ENCODE measurements at places on chromosomes 7 and 10.

DNA sequence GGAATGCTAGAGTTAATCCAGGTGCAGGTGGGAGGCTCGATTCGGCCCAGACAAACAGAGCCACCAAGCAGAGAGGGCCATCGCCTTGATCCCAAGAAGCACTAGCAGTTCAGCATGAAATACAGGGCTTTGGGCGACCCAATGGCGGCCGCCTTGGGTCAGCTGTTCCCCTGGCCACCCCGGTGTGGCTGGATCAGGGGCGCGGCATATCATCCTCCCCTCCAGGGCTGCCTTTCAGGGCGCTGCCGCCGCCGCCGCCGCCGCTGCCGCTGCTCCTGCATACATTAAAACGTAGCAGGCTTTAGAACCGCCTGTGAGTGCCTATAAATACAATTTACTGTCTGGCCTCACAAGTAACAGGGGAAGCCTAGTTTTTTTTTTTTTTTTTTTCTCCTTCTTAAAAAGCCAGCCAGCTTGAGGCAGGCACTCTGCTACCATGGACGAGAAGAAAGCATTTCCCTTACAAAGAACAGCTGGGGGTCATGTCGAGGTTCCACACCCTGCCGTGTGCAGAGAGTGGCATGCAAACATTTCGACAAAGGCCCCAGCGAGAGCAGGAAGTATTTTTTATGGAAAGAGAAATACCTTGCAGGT is 57.7 kb upstream of the EFCAB10 start:
- DNase-seq, result no peak

DNA sequence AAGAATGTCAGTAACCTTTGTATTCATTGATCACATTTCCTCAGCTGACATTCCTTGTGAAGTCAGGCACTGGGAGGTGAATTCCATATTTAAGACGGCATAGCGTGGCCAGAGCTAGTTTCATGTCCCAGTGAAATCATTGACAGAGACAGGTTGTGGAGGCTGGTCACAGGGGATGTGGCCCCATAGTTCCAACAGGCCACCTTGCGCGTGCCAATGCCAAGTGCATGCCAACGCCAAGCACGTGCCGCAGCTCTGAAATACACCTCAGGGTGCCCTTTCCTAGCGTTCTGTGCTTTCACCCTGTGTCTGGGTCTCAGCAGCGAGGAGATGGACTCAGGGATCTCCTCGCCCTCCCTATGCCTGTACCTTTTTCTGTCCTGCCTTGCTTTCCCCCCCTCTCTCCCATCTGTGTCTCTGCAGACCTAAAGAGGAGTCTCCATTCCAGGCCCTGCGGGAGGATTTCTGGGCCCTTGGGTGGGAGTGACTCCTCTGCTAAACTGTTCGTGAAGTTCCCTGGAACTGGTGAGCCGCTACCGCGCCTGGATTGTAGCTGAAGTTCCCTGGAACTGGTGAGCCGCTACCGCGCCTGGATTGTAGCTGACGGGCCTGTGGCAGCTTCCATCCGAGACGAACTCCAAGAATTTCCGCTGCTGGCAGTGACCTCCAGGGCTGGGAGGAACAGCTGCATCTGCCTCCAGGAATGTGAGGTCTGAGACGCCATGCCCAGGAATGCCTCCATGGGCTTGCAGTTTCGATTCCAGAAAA is 19.7 kb downstream of the AQP1 start:
- DNase-seq, result no peak

GRCh38 chr7:108417926-108418325 is 38.3 kb downstream of the NRCAM start:
- no peak for DNase-seq

DNA sequence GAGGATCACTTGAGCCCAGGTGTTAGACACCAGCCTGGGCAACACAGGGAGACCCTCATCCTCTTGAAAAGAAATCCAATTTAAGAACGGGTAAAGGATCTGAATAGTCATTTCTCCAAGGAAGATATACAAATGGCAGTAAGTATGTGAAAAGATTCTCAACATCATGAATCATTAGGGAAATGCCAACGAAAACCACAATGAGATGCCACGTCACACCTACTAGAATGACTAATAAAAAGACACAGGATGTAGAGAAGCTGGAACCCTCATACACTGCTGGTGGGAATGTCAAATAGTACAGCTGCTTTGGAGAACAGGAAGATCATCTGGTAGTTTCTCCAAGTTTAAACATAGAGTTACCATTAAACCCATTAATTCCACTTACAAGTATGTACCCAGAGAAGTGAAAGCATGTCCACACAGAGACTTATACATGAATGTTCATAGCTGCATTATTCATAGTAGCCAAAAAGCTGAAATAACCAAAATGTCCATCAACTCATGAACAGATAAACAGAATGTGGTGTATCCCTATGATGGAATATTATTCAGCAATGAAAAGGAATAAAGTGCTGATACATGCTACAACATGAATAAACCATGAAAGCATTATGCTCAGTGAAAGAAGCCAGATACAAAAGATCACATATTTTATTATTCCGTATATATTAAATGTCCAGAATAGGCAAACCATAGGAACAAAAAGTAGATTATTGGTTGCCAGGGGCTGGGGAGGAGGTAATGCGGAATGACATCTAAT is 13.1 kb upstream of the ZMIZ2 start:
- DNase-seq, result no peak

GRCh38 chr10:74593470-74593869 is 232.9 kb upstream of the KAT6B start:
- DNase-seq, result no peak

DNA sequence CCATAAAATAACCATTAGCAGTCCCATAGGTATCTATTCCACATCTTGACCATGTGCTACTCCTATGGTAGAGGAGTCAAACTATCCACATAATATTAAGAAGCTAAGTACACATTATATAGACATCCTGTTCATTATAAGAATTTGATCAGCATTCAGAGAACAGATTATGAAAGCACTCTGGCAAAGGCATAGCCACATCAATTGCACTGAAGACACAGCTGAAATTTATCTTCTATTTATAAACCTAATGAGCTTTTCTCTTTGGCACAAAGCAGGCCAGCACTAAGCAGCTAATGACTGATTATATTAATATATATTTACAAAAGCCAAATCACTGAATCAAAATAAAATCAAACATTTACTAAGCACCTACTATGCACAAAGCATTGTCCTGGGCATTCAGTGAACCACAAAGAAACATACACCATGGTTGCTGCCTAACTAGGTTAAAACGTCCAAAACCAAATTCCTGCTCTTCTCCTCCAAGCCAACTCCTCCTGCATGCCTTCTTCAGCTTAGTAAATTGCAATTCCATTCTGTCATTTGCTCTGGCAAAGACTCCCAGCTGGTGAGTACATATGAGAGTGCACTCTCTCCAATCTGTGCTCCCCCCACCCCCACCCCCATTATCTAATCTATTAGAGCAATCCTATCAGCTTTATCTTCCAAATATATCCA is 122.6 kb upstream of the ASAH2 start:
- no peak for DNase-seq

DNA sequence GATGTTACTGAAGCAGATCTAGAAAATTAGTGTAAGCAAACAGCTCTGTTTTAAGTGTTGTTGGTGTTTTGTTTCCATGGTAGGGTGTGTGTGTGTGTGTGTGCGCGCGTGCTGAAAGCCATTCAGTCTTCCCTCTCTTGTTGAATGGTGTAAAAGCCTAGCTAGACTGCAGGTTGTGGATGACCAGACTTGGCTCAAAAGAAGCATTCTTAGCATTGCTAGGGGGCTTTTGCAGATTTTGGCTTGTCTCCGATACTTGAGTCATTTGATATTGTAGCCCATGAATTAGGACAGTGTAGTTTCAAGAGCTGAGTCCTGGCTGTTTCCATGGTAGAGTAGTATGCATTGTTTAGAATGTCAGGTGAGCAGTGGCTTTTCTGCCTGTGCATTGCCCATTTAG is 99.1 kb downstream of the SND1 start:
- no peak for DNase-seq

DNA sequence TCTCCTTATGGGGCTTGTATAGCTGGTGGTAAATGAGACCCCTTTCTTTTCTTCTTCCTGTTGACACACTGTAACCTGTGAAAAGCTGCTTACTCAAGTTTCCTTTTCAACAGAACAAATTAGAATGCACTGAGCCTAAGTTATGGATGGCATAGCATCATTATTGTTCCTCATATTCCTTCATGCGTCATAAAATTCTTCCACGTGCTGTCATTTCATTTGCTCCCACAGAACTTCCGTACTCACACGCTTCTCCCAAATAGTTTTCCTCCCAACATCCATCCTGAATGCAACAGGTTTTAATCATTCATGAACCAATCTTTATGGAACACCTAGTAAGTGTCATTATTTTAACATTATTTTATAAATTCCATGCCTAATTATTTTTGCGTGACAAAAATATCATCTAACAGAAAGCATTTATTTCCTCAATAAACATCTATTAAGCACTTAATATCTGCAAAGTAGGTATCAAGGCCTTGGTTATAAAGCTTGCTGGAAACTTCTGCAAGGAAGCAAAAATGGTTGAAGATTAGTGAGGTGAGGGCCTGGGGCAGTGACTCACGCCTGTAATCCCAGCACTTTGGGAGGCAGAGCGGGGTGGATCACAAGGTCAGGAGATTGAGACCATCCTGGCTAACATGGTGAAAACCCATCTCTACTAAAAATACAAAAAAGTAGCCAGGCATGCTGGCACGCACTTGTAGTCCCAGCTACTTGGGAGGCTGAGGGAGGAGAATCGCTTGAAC is 18.9 kb upstream of the SEPTIN7 start:
- DNase-seq, result no peak

DNA sequence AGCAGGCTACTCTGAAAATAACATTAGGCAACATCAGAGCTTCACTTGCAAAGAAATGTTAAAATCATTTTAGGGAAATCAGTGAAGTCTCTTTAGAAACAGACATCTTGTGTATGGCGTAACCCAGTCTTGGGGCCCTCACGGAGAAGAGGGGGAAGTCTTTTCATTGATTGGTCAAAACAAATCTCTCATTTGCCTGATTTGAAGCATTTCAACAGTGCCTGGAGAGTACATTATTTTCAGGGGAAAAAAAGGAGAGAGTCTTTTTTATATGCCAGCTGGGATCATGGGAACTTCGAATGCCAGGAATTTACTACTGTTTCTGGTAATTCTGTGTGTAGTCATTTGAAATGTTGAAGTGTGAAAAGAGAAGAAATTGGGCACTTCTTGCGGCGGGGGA is 471.4 kb downstream of the PLXDC2 start:
- DNase-seq, result no peak

DNA sequence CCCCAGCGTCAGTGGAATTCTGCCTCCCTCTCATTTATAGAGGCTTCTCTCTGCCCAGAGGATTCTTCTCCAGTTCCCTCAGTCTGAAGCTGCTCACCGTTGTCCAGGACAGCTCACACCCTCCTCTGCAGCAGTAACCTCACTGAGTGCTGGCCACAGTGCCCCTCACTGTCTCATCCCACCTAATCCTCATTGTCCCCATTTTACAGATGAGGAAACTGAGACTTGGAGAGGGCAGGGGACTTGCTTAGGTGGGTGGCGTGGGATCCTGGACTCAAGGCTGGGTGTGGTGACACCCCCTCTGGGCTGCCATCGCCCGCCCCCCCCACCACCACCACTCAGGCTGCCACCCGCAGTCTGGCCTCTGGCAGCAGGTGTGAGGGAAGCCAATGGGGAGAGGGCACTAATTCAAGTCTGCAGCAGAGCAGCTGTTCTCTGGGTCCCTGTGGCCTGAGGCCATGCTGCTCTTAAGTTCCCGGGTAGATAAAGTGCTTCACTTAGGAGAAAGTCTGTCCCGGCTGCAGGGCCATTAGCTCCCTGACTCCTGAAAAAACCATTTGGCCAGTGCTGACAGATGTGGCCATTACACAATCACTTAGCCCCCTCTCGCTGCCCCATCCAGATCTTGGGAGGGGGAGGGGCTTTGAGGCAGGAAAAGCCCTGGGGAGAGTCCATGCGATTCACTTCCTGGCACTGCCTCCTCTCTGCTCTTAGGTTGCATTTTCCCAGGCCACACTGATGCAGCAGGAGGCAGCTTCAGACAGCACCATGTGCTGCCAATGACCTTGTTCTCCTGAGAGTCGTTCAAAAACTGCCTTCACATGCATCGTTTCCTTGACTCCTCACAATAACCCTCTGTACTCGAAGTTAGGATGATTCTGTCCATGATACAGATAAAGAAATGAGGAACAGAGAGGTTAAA is 36.3 kb downstream of the DRGX start:
- no peak for DNase-seq

- no peak for DNase-seq
These were observed 232.4 kb upstream of the KLF14 start for GRCh38 chr7:130966246-130967009.

GRCh38 chr7:87059525-87060287 is at the start of gene ELAPOR2:
Gene ELAPOR2 (minus strand): TSS chr7:87059654. CDS start chr7:87059513, 141 bp downstream.
- no peak for DNase-seq

- no peak for DNase-seq
These were observed 48.6 kb upstream of the MKLN1 start for GRCh38 chr7:131279044-131279443.

GRCh38 chr10:28663576-28664368 is 13.5 kb upstream of the BAMBI start:
- no peak for DNase-seq

DNA sequence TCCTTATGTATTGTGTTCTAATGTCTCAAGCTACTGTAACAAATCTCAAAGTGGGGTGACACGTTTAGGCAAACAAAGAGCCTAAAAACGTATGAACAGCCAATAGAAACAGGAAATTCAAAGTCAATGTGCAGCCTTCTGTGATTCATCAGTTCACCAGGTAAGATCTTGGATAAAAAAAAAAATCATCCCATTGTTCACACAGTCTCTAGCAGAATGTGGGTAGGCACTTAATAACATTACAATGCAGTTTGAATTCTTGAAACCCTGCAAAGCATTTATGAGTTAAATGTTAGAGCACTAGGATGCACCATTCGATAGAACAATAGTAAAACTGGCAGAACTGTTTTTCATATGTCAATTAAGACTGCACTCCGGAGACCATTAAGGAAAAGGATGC is 88.2 kb upstream of the HDAC9 start:
- DNase-seq, result no peak

- no peak for DNase-seq
These were observed 141.3 kb downstream of the JMJD1C start for GRCh38 chr10:63324495-63324854.

- no peak for DNase-seq
These were observed 8.5 kb downstream of the C10orf90 start for GRCh38 chr10:126661841-126662515.

- DNase-seq, result no peak
These were observed 67.3 kb downstream of the PLCE1 start for GRCh38 chr10:94061026-94061425.

GRCh38 chr10:5840314-5841307 is 27.4 kb upstream of the GDI2 start:
- no peak for DNase-seq

GRCh38 chr10:63504145-63504881 is 16.9 kb upstream of the REEP3 start:
- DNase-seq, result no peak

DNA sequence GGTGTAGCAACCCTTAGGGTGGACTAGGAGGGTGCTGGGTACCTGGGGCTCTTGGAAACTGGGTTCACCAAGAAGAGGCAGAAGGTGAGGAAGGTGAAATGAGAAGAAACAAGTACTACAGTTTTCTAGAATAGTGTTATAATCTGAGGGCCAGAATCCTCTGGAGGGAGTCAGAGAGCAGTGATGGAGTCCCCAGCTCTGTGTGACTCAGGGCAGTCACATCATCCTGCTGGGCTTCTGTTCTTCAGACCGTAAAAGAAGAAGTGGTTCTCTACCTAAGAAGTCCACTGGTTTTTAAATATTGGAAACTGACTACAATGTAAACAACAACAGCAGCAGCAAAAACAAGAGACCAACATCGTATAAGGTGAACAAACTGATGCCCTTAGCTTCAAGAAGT is 197.3 kb downstream of the PRPF18 start:
- no peak for DNase-seq
